CD4-positive, alpha-beta T cell treated with Interleukin-4 for 1 hour (primary cell): ENCODE measurements at places on chromosomes 3 and 15.

DNA sequence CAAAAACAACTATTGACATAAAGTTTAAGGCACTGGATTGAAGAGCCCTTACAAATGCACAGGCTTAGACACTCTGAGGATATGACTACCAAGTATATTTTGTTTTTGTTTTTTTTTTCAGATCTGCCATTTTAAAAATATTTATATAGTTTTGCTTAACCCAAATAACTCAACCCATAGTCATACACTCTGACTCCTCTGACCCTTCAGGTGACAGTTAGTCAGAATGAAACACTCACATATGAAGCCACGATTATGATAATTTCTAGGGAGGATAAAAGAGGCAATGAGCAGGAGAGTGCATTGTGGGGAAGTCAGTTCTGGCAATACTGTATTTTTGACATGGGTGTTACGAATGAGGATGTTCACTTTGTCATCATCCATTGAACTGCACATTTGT lies 774.7 kb downstream of the MECOM start:
- no peak for DNase-seq

GRCh38 chr15:58221591-58222241 lies 83.5 kb downstream of the AQP9 start:
- no peak for DNase-seq

GRCh38 chr15:33064878-33065277 lies 129.6 kb downstream of the FMN1 start:
- DNase-seq: no peak

DNA sequence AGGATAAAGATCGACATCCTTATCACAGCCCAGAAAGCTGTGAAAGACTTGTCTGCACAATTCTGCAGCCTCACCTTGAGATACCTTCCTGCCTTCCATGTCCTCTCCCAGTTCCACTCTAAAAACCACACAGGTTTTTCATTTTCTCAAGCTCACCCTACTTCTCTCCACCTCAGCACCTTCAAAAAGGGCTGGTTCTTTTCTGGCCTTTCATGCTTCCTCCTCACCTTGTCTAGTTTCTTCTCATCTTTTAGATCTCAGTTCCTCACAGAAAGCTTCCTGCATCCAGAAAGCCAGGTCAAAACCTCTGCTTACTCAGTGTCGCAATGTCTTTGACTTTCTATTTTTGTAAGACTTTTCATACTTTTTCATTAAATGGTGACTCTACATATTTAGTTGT lies 140.2 kb upstream of the STT3B start:
- no peak for DNase-seq

- DNase-seq: no peak
These were observed 996.4 kb upstream of the CFAP20DC start for GRCh38 chr3:60046210-60046609.

DNA sequence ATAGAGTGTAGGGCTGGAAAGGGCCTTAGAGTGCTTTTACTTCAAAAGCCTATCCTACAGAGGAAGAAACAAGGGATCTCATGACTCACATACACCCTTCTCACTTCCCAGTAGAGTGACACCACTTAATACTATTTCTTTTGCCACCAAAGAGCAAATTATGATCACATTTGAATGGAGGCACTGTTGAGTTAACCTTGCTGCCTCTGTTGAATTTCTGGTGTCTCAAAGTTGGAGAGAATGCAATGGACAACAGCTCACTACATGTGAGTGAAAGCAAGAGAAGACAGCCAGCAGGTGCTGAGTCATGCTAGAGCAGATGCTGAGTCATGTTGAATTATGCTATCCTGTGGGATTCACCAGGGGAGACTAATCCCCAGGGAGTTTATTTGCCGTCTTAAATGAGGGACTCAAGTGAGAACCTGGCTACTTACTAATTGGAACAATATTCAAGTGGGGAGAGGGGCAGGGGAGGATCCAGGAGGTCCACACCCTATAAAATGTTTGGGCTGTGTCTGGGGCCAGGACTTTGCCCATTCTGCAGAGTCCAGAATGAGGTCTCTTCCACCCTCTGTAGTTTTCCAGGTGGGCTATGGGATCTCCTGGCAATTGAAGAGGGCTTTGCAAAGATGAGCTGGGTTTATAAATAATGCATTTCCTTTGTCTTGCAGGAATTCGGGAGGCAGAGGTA lies 35.8 kb downstream of the ST8SIA2 start:
- no peak for DNase-seq

- DNase-seq: no peak
These were observed 13.9 kb upstream of the ANPEP start for GRCh38 chr15:89828281-89829145.

DNA sequence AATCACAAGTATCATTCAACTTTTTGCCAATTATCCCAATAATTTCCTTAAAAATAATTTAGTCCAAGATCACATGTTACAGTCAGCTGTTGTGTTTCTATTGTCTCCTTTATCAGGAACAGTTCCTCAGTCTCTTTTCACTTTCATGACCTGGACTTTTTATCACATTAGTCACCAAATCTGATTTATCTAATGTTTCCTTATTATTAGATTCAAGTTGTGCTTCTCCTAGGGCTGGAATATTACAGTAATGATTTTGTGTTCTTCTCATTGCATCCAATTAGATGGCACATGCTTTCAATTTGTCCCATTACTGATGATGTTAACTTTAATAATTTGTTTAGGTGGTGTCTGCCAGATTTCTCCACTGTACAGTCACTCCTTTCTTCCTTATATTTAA lies 66.3 kb upstream of the DCBLD2 start:
- DNase-seq: no peak

GRCh38 chr3:197750396-197750831 lies 731 bp downstream of the FYTTD1 start:
- DNase-seq: peak; percentile 69

- DNase-seq: no peak
These were observed 331.5 kb upstream of the CFAP20DC start for GRCh38 chr3:59381282-59381681.

GRCh38 chr15:65346856-65347598 lies 30.8 kb downstream of the IGDCC3 start:
- DNase-seq: no peak

- DNase-seq: no peak
These were observed 332.8 kb downstream of the CNTN3 start for GRCh38 chr3:74281705-74282104.

GRCh38 chr3:59717679-59718205 lies 667.9 kb upstream of the CFAP20DC start:
- DNase-seq: no peak

DNA sequence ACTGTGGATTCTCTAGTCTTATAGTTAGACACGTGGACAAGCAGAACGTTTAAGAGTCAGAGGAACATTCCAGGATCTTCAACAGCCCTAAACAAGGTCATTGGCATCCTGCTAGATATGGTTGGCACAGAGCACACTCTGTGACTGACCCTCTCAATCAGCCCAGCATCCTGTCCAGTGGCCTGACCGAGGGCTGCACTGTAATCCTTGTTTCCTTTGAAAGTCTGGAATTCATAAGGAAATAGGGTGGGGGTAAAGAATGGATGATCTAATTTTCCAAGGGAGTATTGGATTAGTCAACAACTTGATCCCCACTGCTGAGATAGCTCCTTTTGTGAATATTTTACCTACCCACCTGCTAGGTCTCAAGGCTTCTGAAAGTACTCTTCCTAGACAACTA lies 94.5 kb upstream of the DLG1 start:
- DNase-seq: no peak

- DNase-seq: no peak
These were observed 39.0 kb upstream of the THRB start for GRCh38 chr3:24533561-24534193.

- DNase-seq: peak; percentile 78
These were observed 16.0 kb upstream of the EID1 start for GRCh38 chr15:48861813-48862431.

GRCh38 chr3:139264375-139264774 lies 79.4 kb upstream of the MRPS22 start:
- no peak for DNase-seq

DNA sequence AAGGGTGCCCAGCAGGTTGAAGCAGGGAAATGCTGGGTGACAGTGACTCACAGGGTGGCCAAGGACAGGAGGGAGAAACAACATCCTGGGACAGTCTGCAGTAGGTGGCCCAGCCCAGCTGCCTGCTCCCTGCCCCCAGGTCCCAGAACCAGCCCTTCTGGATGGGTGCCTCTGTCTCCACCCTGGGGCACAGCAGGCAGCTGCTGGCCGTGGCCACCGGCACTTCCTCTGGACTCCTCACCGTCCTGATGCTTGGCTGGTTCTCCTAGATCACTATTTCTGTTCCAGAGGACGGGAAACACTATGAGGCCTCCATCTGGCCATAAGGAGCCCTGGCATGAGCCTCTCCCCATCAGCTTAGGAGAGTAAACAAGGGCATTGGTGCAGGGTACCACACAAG lies 258.9 kb downstream of the XXYLT1 start:
- no peak for DNase-seq

DNA sequence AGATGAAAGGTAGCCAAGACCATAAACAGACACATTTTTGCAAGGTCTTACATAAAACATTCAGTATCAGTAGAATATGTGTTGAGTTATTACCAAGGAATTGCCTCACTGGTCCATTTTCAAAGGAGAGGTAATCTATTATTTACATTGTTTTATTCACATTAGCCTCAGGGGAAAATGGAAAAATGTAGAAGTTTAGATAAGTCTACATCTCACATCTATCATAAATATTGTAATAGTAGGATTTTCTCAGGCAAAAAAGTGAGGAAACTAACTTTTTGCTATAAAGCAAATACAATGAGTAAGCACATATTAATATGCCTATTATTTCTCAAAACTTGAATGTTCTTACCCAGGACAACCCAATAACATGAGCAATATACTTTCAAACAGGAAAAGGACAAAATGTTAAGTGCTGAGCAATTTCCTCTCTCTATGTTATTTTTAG lies 184.6 kb upstream of the AGTR1 start:
- no peak for DNase-seq

- no peak for DNase-seq
These were observed 381.8 kb upstream of the EPHA3 start for GRCh38 chr3:88725440-88726165.

DNA sequence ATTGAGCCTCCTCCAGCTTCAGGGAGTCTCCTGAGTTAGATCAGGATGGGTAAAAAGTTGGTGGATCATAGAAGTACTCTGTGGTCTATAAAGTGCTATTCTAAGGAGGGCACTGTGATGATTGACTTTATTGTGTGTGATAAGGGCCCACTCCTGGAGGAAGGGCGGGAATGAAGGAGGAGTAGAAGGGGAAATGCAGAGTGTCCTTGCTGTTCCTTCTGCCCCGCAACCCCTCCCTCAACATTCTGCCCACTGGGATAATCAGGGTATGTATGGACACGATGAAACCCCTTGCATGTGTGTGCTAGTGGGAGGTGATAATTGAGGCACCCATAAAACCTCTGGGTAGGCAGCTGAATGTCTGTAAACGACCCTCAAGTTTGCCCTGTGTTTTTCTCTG lies 66.2 kb downstream of the CLDN11 start:
- no peak for DNase-seq
